ENCODE measurements at places on chromosomes 7 and 10. TPM values are rescaled to one million over a fixed set of nuclear protein-coding genes. Genes with fewer than 3 reads are reported as not detected.

The AZGP1 gene
- polyA plus RNA-seq: not detected

The ALKBH4 gene
- polyA plus RNA-seq: 20.2 TPM

GRCh38 chr7:37942934-37943610 is 22.6 kb downstream of the EPDR1 start:
- DNase-seq: no peak

- no peak for DNase-seq
Observed at GRCh38 chr7:83861-84632, 108.3 kb upstream of the FAM20C start.

- DNase-seq: no peak
Observed at GRCh38 chr7:2436341-2437104, 33.1 kb downstream of the CHST12 start.

GRCh38 chr10:3139216-3139910 is 33.2 kb downstream of the PITRM1 start:
- no peak for DNase-seq

- DNase-seq: no peak
Observed at GRCh38 chr7:83119494-83119893, 43.2 kb downstream of the PCLO start.

DNA sequence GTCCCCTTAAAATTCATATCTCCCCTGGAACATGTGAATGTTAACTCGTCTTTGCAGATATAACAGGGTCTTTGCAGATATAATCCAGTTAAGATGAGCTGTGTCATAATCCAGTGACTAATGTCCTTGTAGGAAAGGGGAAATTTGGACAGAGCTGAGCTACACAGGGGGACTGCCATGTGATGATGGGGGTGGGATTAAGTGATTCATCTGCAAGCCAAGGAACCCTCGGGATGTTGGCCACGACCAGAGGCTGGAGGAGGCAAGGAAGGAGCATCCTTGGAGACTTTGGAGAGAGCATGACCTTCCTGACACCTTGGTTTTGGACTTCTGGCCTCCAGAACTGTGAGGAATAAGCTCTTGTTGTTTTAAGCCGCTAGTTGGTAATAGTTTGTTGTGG is 153.9 kb upstream of the PCBD1 start:
- no peak for DNase-seq

DNA sequence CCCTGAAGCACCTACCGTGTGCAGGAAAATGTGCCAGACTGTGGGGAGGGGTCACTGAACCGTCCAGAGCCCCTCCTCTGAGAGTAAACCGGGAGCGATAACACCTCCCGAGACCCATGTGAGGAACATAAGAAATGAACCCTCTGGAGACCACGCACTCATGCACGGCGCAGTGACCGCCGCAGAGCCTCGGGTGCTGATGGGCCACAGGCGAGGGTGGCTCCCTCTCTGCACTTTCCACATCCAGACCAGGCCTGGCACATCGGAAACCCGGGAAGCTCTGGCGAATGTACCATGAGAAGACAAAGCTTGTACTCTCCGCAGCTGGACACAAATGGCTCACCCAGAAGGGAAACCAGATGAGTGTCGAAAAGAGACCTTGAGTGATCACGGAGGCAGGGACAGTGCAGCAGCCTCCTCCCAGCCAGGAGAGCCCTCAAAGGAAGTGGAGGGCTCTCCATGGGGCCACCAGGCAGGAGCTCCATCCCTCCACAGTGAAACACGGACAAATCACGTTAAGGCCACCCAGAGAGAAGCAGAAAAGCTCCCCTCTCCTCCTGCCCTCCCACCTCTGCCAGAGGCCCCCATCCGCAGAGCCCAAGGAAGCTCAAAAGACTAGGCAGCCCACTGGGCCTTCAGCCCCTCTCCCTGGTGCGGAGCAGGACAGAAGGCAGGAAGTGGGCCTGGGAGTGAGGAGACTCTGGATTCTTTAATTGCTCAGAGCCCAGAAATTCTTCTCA is 178.1 kb upstream of the PPP2R2D start:
- DNase-seq: no peak

Data from CD4-positive, CD25-positive, alpha-beta regulatory T cell (primary cell).